HT1080 (cell line): ENCODE measurements at places on chromosomes 1 and 21. TPM values are rescaled to one million over a fixed set of nuclear protein-coding genes. Genes with fewer than 3 reads are reported as not detected.
A peak's percentile ranks its signal among the peaks of the same experiment; 100 is the strongest.

Gene RIIAD1
- not detected in 2 replicates for total RNA-seq

Gene ACBD3
- 20.4 and 24.2 TPM in 2 replicates for total RNA-seq

Gene FMO2
- total RNA-seq: not detected in 2 replicates

Gene USP48
- total RNA-seq: 15.9 and 20.1 TPM in 2 replicates

Gene PTPRF
- 39.0 and 41.7 TPM in 2 replicates for total RNA-seq

Gene S100A5
- total RNA-seq: 0.53 and 2.4 TPM in 2 replicates

Gene CD2
- total RNA-seq: not detected in 2 replicates

Gene NTMT2
- not detected in 2 replicates for total RNA-seq

DNA sequence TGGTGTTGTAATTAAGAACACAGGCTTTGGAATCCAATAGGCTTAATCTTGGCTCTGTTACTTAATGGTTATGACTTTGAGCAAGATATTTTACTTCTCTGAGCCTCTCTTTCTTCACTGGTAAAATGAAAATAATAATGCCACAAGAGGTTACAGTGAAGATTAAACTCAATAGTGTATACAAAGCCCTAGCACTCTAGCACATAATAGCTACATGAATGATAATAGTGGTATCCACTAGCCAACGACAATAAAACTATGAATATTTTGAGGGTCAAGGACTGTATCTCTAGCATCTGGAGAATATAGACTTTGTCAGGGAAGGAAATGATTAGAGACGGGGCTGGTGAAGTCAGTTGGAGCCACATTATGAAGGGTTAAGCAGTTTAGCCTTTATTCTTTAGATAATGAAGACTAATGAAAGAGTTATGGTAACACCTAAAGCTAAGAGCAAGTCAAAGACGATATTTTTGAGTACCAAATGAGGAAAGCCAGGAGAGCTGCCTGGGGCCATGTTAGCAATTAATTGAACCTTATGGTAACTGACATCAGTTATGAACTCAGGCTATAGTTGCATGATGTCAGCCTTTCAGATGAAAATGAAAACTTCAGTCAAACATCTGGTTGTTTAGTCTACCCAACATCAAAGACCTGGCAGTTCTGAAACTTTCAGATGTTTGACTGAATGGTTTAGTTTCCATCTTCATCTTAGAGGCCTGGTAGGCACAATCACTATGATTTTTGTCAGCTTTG, 32.8 kb upstream of the RNF11 start:
- DNase-seq: no peak

GRCh38 chr1:61081686-61082310, 563 bp upstream of the NFIA start:
- DNase-seq: peak; percentile 46

- DNase-seq: no peak
Measured at GRCh38 chr1:161031874-161032273, 6.9 kb downstream of the TSTD1 start.

DNA sequence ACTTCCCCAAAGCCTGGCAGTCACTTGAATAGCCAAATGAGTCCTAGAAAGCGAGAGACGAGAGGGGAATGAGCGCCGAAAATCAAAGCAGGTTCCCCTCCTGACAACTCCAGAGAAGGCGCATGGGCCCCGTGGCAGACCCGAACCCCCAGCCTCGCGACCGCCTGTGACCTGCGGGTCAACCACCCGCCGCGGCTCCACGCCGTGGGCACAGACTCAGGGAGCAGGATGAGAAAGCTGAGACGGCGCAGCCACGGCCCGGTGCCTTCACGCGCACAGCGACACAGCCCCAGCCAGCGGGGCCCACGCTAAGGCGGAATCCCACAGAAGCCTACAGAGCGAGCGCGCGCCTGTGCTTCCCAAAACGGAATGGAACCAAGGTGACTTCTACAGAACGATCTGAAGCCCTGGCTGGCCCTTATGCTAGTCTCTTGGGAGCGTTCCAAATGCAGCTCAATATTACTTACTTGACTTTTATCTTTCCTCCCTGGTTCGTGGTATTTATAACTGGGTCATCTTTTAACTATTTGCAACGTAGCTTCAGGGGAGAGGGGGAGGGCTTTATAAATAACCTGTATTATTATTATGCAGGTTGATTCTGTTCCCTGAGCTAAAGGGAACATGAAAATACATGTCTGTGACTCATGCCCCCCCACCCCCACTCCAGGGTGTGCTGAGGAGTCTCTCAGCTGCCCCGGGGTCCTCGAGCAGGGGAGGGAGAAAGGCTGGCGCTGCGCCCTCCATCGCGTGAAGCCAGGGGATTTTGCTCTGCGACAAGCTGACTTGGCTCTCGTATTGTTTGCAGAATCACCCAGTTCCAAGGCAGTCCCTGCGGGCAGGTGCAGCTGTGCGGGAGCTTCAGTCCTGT, 1.7 kb downstream of the TSPEAR start:
- DNase-seq: no peak

DNA sequence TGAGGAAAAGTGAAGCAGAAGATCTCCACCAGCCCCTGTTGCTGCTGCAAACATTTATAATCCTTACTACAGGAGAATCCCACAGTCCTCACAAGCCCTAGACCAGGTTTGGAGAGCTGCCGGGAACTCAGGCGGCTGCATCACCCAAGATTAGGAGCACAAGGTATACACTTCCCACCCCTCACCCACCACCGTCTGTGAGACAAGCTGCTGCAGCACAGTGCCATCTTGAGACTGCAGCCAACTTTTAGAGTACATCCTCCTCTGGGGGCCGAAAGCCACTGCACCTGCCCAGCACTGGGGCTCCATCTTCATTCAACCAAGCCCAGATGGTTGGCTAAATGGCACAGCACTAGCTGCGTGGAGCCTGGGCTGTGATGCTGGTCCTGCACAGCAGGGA, 13.8 kb downstream of the OLFML3 start:
- DNase-seq: no peak

GRCh38 chr1:80542231-80542630, 1258.5 kb upstream of the ADGRL2 start:
- DNase-seq: peak; percentile 1

DNA sequence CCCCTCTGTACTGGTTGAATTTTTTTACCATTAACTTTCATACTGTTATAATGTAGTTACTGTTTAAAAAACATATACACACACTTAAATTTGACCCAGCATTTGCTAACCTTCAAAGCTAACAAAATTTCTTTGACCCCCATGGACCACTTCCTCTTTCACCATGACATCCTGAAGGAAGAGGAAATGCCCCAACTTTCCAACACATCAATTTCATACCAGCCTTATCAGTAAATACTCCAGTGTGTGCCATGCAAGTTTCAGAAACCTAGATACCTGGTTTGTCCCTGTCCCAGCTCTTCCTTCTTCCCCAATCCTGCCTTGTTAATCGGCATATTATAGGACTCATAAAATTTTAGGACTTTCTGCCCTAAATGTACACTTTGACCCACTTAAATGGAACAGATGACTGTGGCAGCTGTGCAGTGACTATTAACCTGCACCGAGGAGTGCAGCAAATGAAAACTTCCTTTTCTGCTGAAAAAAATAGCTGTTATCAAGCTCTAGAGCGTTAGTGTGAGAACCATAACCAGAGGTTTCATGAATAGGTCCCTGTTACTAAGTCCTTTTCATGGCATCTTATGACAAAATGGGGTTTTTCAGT, 54.1 kb downstream of the DTL start:
- DNase-seq: no peak

DNA sequence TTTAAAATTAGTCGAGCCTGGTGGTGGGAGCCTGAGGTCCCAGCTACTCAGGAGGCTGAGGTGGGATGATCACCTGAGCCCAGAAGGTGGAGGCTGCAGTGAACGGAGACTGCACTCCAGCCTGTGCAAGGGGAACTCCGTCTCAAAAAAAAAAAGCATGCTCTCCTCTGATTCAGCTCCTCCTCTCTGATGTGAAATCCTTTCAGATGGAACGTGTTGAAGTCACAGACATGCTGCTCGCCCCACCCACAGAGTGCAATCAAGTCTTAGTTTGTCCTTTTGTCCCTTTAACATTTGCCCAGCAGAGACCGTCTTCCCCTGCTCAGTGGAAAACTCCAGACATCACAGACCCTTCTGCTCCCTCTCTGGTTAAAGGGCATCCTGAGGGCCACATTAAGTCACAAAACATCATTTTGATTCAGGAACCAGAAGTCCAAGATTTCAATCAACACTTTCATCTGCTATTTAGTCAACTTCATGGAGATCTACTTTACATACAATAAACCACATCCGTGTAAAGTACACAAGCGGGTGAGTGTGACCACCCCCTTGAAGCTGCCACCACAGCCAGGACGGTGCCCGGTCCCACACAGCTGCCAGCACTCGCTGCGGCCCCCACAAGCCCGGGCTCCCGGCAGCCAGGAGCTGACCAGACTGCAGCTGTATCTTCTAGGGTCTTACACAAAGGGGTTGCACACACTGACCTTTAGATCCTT, 18.9 kb upstream of the RNF223 start:
- no peak for DNase-seq

DNA sequence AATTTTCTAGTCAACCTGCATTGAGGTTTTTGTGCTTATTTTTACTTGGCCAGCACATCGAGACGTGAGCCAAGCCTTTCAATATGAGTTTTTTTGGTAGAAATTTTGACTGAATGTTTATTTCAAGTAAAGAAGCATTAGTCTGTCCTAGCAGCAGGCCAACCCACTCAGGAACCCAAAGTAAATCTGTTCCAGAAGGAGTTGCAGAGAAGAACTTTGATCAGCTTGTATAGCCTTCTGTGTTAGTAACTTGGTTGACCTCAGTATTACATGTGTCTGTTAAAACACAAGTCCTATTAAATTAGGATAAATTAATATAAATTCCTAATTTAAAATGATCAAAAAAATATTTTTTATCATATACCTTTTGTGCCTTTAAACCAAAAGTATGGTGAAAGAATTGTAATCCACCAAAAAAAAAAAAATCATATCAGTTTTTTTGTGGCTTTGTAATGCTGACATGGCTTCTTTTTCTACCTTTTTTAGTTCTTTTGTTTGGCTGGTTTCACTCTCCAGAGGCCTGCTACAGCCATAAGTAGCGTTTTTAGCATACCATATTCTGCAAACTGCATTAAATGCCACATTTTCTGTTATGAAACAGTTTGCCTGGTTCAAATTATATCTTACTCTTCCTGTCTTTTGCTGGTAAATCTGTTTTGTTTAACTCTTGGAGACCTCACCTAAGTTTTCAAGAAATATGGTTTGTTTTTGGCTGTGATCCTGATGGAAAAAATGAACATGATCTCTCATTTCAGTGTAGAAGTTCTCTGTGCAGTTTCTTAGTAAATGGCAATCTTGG, 39.5 kb downstream of the ATF6 start:
- no peak for DNase-seq

DNA sequence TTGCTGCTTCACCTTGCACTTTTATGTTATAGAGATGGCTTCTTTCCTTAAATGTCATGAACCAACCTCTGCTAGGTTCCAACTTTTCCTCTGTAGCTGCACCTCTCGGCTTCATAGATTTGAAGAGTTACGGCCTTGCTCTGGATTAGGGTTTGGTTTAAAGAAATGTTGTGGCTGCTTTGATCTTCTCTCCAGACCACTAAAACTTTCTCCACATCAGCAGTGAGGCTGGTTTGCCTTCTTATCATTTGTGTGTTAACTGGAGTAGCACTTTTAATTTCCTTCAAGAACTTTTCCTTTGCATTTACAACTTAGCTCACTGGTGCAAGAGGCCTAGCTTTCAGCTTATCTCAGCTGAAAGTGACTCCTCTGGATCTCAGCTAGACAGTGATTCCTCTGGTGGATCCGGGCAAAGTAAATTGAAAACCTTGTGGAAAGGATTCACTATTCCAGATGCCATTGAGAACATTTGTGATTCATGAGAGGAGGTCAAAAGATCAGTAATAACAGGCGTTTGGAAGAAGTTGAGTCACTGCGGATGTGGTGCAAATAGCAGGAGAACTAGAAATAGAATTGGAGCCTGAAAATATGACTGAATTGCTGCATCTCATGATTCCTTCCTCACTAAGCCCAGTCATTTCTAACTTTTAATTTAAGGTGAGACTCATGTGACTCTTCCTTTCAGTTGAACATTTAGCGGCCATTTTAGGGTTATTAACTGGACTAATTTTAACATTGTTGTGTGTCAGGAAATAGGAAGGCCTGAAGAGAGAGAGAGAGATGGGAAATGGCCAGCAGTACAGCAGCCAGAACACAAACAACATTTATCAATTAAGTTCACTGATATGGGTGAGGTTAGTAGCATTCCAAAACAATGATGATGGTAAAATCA, 16.2 kb upstream of the RGS1 start:
- DNase-seq: peak; percentile 99

- DNase-seq: no peak
Measured at GRCh38 chr1:208600456-208601190, 356.4 kb upstream of the PLXNA2 start.

DNA sequence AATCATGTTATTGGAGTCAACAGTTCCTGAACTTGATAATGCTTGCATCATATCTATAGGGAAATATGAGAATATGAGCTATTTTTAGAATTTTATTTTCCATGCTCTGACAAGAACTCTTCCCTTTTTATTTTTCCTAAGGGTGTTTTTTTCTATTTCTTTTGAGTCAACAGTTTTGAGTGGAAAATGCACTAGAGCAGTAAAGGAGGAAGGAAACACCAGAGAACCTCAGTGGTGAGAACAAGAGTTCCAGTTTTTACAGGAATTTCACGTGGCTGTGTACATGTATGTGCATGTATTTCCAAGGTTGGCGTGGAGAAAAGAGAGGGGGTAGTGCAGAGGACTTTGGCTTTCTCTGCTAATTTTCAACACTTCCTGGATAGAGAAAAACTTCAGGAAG, 63.6 kb upstream of the TNFSF18 start:
- DNase-seq: no peak

DNA sequence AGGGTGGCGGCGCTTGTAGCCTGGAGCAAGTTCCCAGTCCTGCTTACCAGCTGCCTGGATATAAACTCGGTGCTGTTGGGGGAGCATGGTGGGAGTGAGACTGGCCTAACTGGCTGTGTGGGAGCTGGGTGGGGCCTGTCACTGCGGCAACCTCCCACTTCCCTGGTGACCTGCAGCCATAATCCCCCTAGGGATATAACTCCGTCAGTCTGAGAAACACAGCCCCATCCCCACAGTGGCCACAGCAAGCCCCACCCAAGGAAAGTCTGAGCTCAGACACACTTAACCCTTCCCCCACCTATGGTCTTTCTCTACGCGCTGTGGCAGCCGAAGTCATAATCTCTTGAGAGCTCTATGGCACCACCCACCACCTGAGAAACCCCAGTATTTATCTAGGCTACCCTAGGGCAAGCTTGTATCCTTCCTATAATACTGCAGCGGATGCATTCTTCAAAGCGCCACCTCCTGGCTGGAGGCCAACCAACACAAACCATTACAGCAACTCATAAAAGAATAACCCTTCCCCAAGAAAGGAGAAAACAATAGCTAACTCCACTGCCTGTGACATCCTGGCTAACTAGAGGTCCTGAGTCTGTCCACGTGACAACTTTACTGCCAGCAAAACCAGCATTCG, 57.4 kb downstream of the ZNF648 start:
- DNase-seq: peak; percentile 20

DNA sequence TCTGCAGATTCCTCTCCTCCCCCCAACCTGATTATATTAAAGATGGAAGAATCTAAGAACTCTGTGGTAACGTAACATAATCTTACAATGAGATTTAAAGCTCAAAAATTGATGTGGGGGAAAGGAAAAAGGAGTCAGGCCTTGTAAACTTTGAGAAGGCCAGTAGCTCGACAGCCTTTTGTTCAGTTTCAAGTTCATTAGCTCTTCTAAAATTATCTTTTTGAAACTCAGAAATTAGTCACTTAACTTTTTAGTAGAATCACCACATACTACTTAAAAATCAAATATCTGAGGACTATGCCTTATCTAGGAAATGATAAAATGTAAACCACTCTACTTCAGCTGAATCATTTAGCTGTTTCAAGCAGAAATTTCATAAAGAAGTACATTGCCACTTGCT, 996.2 kb downstream of the AMY1C start:
- no peak for DNase-seq
